ENCODE measurements at places on chromosomes 13 and 19.

GRCh38 chr13:65601855-65602254, 1628.3 kb downstream of the PCDH9 start:
- H3K36me3 ChIP-seq, result no peaks in the 10 kb centered on the region
- no peaks in the 10 kb centered on the region for H3K27me3 ChIP-seq
- H3K27ac ChIP-seq, result no peak overlapping the region
- DNase-seq, result no peak

DNA sequence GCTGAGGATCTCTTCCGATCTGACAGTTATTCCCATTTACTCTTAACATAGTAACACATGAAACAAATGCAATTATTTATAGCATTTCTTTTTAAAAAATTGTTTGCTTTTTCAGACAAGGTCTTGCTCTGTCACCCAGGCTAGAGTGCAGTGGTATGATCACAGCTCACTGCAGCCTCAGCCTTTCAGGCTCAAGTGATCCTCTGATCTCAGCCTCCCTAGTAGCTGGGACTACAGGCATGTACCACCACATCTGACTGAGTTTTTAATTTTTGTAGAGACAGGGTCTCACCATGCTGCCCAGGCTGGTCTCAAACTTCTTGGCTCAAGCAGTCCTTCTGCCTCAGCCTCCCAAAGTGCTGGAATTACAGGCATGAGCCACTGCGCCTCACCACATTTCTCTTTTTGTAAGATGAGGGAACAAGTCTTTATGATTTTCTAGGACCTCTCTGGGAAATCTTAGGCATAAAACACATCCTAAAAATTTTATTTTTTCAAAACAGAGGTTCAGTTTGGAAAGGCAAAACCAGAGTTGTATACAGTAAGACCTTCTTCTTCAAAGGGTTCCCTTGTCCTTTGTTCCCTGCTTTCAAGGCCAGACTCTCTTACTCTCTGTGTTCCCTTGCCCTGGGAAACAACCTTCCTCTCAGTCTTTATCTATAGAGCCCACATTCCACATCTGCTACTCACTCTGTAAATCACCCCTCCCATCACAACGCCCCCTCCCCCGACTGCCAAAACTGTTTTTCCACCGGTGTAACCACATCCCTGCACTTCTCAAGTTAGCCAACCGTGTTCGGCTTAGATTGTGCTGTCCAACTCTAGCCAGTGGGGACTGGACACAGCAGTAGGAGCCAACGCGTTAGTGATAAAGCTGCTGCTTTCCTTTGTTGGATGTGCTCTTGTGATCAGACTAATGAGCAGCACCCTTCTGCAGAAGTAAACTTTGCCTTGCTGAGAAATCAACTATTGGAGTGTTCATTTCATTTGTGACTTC, 56.2 kb downstream of the DHRS12 start:
- DNase-seq, result no peak
- H3K4me1 ChIP-seq, result no peaks in the 10 kb centered on the region
- H3K4me3 ChIP-seq, result no peak overlapping the region
- H3K36me3 ChIP-seq, result peaks cover 26% of the 10 kb centered on the region
- no peaks in the 10 kb centered on the region for H3K27me3 ChIP-seq

DNA sequence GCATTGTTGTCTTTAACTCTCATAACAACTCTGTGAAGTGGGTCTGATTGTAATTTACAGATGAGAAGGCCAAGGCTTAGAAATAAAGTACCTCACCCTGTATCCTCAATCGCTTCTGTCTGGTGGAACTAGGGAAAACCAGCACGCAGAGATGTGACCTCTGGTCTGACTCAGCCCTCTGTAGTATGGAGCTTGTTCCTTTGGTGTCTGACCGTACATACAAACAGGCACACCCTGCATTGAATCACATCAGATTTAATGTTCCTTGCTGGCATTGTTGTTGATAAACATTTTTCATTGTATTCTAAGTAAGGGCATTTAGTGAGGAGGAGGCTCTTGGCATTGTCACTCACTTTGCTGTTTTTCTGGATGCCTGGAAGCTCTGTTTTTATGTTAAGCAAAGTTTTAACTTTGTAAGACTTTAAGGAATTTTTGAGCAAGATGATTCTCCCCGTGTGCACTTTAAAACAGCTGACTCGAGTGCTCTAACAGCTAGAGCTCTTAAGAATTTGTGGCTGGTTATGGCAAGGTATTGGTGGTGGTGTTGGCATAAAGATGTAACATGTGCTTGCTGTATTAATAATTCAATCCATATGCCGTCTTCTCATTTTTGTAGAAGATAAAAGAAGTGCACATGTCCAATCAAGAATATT, 89.0 kb upstream of the SPATA13 start:
- no peak overlapping the region for H3K4me3 ChIP-seq
- peak overlapping the region; percentile 60 for H3K27ac ChIP-seq
- no peaks in the 10 kb centered on the region for H3K36me3 ChIP-seq
- peaks cover 22% of the 10 kb centered on the region for H3K4me1 ChIP-seq
- H3K27me3 ChIP-seq, result no peaks in the 10 kb centered on the region

DNA sequence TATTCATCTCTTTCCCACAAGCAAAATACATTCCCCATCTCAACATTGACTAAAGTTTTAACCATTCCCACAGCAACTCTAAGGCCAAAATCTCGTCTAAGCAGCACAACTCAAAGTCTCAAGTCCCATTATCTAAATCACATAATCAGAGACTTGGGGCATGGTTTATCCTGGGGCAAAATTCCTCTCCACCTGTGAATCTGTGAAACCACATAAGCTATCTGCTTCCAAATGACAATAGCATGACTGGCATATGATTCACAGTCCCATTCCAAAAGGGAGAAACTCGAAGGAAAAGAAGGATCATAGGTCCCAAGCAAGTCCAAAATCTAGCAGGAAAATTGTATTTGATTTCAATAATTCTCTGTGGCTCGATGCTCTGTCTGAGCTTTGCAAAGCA, 73.0 kb downstream of the ANKRD10 start:
- no peaks in the 10 kb centered on the region for H3K36me3 ChIP-seq
- no peaks in the 10 kb centered on the region for H3K27me3 ChIP-seq
- H3K27ac ChIP-seq, result no peak overlapping the region
- no peak for DNase-seq
- H3K4me1 ChIP-seq, result no peaks in the 10 kb centered on the region
- no peak overlapping the region for H3K4me3 ChIP-seq

DNA sequence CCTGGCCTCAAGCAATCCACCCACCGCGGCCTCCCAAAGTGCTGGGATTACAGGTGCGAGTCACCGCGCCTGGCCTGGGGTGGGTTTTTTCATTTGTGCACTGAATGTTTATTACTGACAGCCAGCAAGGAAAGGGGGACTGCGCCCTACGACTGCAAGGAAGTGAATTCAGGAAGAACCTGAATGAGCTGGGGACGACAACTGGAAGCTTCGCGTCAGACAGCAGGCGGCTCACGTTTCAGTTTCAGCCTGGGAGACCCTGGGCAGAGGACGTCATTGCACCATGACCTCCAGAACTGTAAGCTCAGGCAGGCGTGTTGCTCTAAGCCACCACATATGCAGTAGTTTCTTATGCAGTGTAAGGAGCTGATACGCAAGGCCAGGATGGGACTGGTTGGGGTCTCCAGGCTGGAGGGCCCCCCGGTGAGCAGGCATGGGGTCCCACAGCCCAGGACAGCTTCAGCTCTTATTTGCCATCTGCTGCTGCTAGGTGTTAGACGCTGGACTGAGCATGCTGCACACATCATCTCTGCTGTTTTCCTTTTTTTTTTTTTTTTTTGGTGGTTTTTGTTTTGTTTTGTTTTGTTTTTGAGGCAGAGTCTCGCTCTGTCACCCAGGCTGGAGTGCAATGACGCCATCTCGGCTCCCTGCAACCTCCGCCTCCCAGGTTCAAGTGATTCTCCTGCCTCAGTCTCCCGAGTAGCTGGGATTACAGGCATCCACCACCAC, 66.6 kb downstream of the GADD45B start:
- no peak for DNase-seq
- H3K36me3 ChIP-seq, result no peaks in the 10 kb centered on the region
- H3K4me3 ChIP-seq, result no peak overlapping the region
- peak overlapping the region; percentile 94 for H3K27ac ChIP-seq
- no peaks in the 10 kb centered on the region for H3K27me3 ChIP-seq

- peak; percentile 39 for DNase-seq
- peak overlapping the region; percentile 20 for H3K4me3 ChIP-seq
- no peak overlapping the region for H3K27ac ChIP-seq
- peaks cover 9% of the 10 kb centered on the region for H3K36me3 ChIP-seq
- peaks cover 4% of the 10 kb centered on the region for H3K27me3 ChIP-seq
These were observed 13.6 kb downstream of the C19orf25 start for GRCh38 chr19:1465191-1466016.

DNA sequence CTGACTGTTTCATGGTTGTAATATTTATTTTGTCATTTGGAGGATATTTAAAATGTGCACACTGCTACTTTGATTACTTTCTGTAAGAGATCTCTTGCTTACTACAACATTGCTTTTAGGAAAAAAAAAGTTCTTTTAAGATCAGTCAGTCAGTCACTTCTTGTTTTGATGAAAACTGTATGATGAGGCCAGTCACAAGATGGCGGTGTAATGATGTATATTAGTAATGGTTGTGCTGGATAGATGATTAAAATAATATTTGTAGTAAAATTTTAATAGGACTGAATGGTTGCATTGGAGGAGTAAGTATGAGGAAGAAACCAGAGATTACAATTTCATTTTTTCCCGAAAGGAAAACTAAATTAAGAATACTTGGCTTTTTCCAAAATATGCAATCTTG, 2411.1 kb downstream of the PCDH9 start:
- no peak overlapping the region for H3K4me3 ChIP-seq
- H3K4me1 ChIP-seq, result no peaks in the 10 kb centered on the region
- no peaks in the 10 kb centered on the region for H3K36me3 ChIP-seq

Data from upper lobe of left lung (tissue), 6 donors.